ENCODE measurements at places on chromosomes 6 and 20.

- no peak for DNase-seq
Measured at GRCh38 chr20:53258741-53259140, 286.6 kb downstream of the TSHZ2 start.

GRCh38 chr6:150185732-150186117 is 42.9 kb downstream of the PPP1R14C start:
- no peak for DNase-seq

DNA sequence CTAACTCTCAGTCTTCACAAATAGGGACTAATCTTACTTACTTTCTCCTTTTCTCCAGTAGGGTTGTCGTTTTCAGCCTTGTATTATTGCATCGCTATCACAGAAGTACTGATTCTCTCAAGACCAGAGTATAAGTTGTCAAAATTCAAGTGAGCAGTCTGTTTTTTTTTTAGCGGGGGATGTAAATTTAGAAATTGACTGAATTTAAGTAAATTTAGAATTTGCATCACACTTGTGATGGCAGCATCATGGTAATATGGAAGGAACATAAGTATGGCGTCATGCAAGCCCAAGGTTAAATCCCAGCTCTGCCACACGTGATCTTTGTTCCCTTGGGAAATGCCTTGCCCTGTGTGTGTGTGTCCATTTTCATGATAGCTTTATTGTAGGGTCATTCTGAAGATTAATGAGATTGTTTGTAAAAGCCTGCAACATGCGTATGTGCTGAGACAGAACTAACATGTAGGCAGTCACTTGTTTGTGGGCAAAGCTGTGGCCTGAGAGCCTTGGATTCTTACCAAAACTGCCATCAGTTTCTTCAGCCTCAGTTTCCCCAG is 52.8 kb upstream of the VSTM2L start:
- DNase-seq, result no peak

DNA sequence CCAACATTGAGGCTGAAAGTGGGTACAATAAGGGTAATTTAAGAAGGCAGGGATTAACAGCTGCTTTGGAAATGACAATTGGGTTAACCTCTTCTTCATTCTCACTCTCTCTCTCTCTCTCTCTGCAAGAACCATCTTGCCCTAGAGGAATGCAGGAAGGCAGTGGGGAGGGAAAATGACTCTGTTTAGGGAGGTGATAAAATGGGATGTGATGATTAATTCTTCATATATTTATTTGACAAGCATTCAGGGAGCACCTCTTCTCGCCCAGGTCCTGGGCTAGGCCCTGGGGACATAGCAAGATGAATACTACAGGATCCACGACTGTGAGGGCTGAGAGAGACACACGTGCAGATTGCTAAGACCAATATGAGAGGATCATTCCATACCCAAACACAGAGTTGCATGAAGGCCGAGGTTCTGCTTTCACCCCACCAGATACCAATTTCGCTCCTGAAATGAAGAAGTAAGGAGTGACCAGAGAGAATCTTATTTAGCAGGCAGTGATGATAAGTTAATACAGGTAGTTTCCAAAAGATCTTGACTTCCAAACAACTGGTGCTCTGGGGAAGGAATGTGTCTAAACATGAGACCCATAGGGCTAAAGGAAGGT is 13.3 kb upstream of the PTPN1 start:
- no peak for DNase-seq

GRCh38 chr20:62548471-62548870 is 72.7 kb upstream of the GATA5 start:
- DNase-seq, result no peak

GRCh38 chr20:1422753-1423152 is 29.9 kb upstream of the FKBP1A start:
- DNase-seq, result no peak

DNA sequence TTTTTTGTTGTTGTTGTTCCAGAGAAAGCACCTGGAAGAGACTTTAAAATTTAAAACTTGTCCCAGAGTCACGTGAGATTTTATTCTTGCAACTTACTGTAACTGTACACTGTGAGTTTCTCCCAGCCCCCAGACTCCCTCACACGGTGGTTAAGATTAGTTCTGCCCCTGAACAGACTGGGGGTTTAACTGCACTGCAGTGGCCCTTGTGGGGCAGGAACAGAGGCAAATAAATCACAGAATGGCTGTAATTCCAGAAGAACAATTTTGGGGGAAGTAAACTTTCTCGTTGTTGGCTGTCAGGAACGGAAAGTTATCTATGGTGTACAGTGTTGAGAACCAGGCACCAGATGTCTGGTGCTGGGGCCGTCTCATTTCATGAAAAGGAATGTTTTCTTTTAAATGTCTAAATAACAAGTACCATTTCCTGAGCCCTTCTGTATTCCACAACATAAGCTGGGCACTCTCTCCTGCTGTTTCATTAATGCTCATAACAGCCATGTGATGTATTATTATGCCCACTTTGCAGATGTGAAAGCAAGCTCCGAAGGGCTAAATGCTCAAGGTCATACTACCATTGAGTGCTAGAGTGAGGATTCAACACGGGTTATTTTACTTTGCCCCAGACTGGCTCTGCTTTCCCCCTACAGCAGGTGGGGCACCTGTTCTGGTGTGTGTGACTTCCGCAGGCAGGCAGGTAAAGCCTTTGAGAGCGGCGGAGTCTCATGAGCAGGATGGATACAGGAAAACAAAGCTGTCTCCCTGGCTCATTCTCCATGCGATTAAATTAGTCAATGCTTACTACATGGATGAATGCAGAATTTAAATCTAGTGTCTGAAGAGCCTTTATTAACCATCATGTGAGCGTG is 30.5 kb downstream of the CNKSR3 start:
- no peak for DNase-seq

DNA sequence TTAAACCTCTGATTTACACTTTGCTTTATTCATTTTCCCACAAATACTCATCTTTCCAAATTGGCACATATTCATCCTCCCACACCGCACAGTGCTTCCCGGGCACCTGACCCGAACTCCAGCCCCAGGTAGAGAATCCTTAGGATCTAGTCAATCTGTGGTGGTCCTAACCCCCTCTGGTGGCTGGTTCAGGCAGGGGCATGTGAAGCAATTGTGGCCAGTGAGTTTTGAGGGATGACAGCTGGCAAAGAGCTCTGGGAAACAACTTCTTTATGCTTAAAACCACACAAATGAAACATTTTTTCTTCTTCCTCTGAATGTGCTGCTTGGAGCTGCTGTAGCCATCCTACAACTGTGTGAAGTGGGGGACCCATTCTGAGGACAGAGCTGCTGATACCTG is 54.7 kb downstream of the ELOVL5 start:
- no peak for DNase-seq

DNA sequence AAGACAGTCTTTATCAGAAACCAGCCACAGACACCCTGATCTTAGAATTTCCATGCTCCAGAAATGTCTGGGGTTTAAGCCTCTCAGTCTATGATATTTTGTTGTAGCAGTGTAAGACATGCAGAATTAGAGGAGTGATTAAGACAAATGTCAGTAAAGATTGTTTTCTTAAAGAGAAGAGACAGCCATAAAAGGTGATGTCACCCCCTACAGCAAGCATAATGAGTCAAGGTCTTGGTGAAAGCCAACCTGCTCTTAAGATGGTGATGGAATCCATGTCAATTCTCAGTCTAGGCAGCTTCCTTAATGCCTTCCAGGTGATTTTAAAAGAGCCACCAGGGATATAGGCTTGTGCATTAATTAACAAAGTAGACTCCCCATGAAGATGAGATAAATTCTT is 849.9 kb upstream of the EPHA7 start:
- DNase-seq, result peak; percentile 22

DNA sequence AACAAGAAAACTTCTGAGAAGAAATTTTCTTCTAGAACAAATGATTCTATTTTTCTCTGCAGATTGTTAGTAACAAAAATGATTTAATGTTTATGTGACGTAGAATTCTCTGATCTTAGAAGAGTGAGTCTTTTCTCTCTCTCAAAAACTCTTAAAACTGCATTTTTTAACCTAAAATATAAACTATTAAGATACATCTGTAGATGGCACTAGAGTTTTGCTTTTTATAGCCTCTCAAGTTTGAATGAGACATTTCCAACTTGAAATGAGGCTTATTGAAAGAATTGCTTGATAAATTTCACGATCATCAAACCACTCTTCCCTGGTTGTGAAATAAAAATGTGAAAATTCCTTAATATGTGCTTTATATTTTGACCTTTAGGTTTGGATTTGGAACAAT is 53.8 kb downstream of the PHF3 start:
- no peak for DNase-seq

GRCh38 chr6:42569102-42570028 is 5.5 kb downstream of the UBR2 start:
- DNase-seq, result no peak

DNA sequence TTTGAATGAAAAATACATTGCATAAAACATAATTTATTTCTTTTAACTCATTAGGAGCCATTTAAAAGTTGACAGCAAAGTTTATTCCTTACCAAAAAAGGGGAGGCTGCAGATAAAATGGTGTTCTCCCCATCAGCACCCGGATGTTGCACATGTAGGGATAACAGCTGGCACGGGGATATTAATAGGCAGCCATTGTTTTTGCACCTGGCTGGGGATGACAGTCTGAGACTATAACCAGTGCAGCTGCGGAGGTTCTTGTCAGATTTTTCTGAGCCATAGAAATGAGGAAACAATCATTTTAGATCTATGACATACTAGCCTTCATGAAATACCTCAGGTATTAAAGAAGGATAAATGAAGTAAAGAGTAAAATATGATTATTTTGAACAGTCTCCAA is 20.1 kb upstream of the HECA start:
- DNase-seq, result no peak

DNA sequence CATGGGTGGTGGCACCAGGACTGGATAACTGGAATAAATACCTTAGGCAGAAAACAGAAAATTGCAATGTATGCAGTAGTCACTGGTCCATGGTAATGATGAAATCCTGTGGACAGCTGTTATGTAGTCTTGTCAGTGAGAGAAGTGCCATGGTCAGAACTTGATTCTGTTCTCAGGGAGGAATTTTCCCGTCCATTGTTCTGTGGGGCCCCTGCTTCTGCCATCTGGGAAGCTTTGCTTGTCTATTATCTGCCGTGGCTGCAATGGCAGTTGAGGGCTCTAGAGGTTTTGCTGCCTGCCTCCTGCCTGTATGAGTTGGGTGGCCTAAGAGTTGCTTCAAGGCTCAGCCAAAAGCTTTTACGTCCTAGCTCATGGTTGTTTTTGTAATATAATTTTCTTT is 126.8 kb upstream of the SLC35B3 start:
- DNase-seq, result no peak

GRCh38 chr6:110039981-110040383 is 61.9 kb downstream of the GPR6 start:
- DNase-seq, result peak; percentile 25

- no peak for DNase-seq
Measured at GRCh38 chr20:41927655-41928054, 309.5 kb upstream of the CHD6 start.

DNA sequence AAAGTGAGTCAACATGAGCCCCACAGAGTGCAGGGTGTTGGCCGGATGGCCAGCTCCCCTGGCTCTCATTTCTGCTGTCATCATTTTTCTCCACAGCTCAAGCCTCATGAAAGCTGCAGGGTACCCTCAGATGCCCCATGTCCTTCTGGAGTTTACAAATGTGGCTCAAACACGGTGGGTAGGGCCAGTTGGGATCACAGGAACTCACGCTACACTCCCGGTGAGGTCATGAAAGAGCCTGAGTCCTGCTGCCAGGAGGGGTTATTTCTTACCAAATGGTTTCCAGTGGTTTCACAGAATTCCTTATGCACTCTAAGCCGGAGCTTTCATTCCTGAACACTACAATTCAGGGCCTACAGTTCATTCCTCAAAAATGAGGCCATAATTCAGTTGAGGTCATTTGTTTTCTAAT is 78.7 kb downstream of the TMEM170B start:
- no peak for DNase-seq

- no peak for DNase-seq
Measured at GRCh38 chr6:146316175-146316495, 227.5 kb upstream of the RAB32 start.

DNA sequence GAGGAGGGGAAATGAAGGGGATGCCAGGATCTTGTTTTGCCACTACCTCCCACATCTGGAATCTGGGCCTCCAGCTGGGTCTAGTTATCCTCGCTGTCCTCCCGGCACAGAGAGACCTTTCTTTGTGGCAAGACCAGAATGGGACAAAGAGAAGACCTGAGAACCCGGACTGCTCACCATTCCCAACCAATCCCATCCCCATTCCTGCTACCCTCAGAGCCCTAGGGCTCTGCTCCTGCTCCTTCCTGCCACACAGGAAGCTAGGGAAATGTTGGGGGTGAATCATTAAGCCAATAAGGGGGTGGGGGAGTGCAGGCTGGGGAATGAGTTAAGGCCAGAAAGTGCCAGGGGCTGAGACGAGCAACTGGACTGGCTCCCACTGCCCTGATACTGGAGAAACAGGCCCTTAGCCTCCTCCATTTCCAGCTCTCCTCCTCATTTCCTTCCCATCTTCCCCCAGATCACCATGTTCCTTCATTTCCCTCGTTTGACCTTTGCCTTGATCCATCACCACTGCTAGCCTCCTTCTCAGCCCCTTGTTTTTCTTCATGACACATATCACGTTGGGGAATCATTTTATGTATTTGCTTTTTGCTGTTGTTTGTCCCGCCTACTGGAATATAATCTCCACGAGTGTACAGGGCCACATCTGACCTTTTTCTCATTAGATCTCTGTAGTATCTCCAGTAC is 4.6 kb upstream of the IER3 start:
- no peak for DNase-seq

DNA sequence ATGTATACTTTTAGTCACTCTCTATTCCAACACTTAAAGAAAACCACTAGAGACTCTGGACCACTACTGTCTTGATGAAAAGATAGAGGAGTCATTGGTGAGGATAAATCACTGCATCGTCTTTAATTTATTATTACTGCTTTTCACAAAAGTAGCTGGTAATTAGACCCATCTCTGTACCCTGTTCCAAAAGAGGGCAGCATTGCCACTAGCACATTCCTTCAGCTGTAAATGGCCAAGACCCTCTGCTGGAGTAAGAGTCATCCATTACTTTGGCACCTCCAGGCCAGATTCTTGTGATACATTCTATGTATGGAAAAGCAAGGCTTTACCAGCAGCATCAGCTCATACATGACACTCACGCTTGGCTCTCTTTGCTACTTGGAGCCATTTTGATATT is 49.5 kb upstream of the PREP start:
- DNase-seq, result no peak
